H4 (cell line): ENCODE measurements at places on chromosomes 3 and 15. TPM values are rescaled to one million over a fixed set of nuclear protein-coding genes. Genes with fewer than 3 reads are reported as not detected.

- DNase-seq, result no peak
Measured at GRCh38 chr15:93887151-93887550, 344.2 kb upstream of the MCTP2 start.

- DNase-seq, result no peak
Measured at GRCh38 chr3:20406611-20407011, 220.6 kb upstream of the SGO1 start.

- DNase-seq, result no peak
Measured at GRCh38 chr3:43327582-43327979, 41.2 kb downstream of the SNRK start.

GRCh38 chr3:101816215-101817149, 32.8 kb upstream of the NFKBIZ start:
- DNase-seq, result no peak

- DNase-seq, result no peak
Measured at GRCh38 chr3:45280232-45280631, 54.1 kb upstream of the TMEM158 start.

GRCh38 chr3:118292841-118293240, 741.8 kb downstream of the IGSF11 start:
- no peak for DNase-seq

DNA sequence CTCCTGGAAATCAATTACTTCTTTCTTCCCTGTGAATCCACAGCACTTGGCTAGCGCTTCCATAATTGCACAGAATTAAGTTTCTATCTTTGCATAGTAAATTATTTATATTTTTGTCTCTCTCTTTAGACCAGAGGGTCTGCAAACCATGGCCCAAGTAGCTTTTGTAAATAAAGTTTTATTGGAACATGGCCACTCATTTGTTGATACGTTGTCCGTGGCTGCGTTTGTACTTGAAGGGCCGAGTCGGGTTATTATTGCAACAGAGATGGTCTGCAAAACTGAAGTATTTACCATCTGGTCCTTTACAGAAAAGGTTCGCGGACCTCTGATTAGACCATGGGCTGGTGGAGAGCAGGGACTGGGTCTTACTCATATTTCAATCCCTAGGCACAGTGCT, 102.5 kb downstream of the RPLP1 start:
- DNase-seq, result no peak

GRCh38 chr3:107251819-107252218, 125.4 kb upstream of the CCDC54 start:
- DNase-seq, result no peak

- DNase-seq, result no peak
Measured at GRCh38 chr3:12818773-12819172, 22.3 kb downstream of the CAND2 start.

GRCh38 chr15:99006904-99007495, 592 bp downstream of the PGPEP1L start:
- DNase-seq, result no peak

GRCh38 chr3:88149101-88149508, 654 bp upstream of the C3orf38 start:
- DNase-seq, result peak; percentile 2

LRRIQ4 gene
- total RNA-seq, result not detected in 2 replicates

GRM7 gene
- not detected in 2 replicates for total RNA-seq

GADL1 gene
- not detected in 2 replicates for total RNA-seq

NAALADL2 gene
- total RNA-seq, result 1.6 and 1.7 TPM in 2 replicates

GP9 gene
- total RNA-seq, result not detected in 2 replicates

CYP1A2 gene
- total RNA-seq, result not detected in 2 replicates
